ENCODE measurements at places on chromosomes 2 and 18.

- DNase-seq, result peak; percentile 32
Measured at GRCh38 chr2:32752952-32753351, 125.1 kb downstream of the TTC27 start.

GRCh38 chr2:45390861-45391260, 220.2 kb downstream of the SRBD1 start:
- no peak for DNase-seq

DNA sequence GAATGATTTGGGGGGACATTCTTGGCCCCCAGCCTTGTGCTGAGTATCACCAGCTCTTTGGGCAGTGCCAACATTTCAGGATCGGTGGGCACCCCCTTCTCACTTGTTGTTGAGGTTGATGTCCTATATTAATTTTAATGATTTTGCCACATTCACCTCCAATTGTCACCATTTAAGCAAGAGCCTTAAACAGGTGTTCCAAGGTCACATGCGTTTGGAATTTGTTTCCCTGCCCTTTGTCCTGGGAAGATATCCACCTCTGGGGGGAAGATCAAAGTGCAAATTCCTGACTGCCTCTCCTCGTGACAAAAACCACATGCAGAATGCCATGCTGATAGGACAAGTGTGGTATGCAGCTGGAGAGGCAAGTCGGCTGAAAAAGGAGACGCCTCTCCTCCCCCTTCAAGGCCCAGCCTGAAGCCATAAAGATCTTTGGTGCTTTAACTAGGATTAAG, 72.5 kb upstream of the ID2 start:
- peak; percentile 20 for DNase-seq

- peak; percentile 72 for DNase-seq
Measured at GRCh38 chr2:26847655-26848335, at the start of gene DPYSL5. DPYSL5 (plus strand) TSS chr2:26848132; CDS start chr2:26898500, 50,368 bp downstream.

DNA sequence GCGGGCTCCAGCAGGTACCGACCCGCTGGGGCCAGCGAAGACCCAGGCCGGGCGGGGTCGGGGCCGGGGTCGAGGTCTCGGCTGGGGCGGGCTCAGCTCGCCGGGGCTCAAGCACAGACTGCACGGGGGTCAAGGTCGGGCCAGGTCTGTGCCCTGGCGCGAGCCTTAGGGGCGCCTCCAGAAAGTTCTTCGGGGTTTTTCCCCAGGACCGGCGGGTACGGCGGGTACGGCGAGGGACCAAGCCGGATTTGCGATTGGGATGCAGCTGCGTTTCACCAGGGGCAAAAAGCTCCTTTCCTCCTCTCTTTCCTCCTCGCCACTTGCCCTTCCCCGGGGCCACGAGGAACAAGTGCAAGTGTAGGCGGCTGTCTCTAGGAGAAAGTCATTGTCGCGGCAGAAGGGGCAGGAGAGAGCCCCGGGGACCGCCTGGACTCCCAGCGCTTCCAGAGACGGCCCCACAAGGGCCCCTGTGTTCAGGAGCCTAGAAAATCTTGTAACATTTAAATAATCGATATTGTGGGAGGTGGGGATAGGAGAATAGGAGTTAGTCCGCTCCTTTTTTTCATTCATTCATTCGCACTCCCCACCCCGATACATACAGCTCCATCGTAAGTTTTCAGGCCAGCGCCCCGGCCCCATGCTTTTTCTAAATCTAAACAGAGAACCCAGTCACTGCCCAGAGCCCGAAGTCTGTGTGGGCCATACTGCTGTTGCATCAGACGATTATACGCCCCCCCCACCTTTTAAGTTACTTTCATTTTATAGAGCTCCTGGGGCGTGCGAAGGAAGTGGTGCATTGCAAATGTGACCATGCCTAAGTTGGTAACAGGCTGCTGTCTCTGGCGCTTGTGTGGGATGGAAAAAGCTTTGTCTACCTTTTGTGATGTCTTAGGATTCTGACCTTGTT, 679 bp downstream of the PMAIP1 start:
- peak; percentile 80 for DNase-seq

DNA sequence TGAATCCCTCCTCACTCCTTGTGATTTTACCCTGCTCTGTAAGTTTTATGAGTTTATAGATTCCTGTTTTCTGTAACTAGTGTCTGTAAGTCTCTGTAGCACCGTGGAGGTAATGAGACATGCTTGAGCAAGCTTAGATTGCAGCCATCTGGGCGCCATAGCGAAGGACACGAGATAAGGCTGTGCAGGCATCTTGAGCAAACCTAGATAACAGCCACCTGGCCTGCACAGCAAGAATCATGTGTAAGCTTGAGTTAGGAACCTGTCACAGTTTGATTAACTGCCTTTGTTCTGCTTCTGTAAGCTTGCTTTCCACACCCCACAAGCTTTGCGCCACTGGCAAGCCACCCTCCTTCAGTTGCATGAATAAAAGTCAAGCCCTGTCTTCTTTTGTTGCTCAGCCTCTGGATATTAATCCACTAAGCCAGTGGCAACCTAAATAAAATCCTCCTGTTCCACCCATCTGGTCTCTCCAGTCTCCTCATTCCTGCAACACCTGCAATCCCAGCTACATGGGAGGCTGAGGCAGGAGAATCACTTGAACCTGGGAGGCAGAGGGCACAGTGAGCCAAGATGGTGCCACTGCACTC, 270.6 kb upstream of the RGPD4 start:
- DNase-seq, result no peak
